ENCODE measurements at places on chromosomes 6 and 20.
A peak's percentile ranks its signal among the peaks of the same experiment; 100 is the strongest.

DNA sequence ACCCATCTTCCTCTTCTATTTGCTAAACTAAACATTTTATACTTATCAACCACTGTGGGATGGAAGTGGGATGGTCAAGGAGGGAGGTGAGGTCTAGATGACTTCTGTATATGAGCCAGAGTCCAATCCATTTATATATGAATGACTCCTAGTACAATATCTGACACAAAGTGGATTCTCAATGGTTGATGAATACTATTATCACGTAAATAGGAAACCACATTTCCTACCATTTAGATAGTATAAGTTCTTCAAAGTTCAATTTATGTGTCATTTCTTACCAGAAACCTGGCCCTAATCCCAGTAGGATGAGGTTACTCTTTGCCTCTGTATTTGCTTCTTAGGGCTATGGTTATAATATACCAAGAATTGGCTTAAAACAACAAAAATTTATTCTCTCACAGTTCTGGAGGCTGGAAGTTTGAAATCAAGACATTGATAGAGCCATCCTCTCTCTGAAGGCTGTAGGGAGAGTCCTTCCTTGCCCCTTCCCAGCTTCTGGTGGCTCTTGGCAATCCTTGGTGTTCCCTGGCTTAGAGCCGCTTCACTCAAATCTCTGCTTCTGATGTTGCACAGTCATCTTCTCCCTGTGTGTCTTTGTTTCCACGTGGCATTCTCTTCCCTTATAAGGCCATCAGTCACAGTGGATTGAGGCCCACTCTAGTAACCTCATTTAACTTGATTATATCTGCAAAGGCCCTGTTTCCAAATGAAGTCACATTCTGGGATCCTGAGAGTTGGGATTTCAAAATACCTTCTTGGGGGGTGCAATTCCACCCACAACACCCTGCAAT, 41.0 kb upstream of the RAB23 start:
- peak; percentile 60 for DNase-seq

DNA sequence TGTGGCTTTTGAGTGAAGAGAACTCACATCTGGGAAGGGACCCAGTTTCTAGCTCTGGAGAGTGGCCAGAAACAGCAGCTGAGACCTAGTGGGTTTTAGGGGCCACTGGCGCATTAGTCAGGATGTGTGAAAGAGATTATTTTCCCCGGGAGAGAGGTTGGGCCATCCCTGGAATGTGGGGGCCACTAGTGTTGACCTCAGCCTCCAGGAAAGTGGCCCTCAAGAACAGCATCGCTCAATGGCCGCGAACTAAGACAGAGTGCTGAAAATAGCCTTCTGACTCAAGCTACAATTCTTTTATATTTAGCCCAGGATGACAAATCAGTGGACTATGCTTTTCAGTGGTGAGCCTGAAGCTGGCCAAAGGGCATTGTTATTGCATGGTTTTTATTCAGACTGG, 210.4 kb upstream of the RNF24 start:
- peak; percentile 79 for DNase-seq

DNA sequence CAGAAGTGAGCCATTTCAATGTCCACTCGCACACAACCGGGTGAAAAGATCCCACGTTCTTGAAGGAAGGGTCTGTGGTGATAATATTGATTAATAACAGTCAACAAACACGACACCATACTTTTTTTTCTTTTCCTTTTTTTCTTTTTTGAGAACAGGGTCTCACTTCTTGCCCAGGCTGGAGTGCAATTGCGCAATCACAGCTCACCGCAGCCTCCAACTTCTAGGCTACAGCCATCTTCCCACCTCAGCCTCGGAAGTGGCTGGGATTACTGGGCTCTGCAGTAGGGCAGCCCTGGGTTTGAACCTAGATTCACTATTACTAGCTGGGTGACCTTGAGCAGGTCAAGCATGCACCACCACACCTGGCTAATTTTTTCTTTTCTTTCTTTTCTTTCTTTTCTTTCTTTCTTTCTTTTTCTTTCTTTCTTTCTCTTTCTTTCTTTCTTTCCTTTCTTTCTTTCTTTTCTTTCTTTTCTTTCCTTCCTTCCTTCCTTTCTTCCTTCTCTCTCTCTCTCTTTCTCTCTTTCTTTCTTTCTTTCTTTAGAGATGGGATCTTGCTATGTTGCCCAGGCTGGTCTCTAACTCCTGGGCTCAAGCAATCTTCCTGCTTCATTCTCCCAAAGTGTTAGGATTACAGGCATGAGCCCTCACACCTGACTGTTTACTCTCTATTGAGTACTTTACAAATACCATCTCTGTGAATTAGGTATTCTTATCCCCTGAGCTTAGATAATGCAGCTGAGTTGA, 123.9 kb downstream of the SNX5 start:
- DNase-seq, result no peak

GRCh38 chr6:52574709-52575501, 2.0 kb downstream of the TRAM2 start:
- DNase-seq, result no peak

- DNase-seq, result peak; percentile 9
Measured at GRCh38 chr6:93036835-93037234, 382.5 kb downstream of the EPHA7 start.

GRCh38 chr6:88933521-88933920, 29.9 kb downstream of the RNGTT start:
- no peak for DNase-seq

DNA sequence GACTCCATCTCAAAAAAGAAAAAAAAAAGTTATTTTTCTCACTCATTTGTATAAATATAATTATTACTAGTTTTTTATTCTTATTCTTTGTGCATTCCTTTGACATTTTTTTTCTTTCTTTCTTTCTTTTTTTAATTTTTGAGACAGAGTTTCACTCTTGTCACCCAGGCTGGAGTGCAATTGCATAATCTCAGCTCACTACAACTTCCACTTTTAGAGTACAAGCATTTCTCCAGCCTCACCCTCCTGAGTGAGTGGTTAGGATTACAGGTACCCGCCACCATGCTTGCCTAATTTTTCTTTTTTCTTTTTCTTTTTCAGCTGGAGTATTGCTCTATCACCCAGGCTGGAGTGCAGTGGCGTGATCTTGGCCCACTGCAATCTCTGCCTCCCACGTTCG, 51.4 kb upstream of the JARID2 start:
- no peak for DNase-seq

DNA sequence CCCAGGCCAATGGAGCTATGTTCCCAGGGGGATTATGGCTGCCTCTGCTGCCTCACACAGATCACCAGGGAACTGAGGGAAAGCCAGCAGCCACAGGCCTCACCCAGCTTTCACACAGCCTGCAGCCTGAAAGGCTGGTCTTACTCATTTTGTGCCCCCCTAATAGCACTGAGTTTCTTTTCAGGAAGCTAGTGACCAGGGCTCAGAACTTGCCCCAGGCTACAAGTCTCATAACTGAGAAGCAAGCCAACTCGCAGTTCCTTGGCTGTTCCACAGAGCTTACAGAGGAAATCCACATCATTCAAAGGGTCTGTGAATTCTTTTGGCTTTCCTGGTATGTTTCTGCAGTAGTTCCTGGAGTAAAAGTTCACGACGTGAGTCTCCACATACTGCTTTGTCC, 524.8 kb upstream of the GJE1 start:
- DNase-seq, result no peak

GRCh38 chr6:158835616-158836221, 16.6 kb upstream of the EZR start:
- DNase-seq, result no peak

DNA sequence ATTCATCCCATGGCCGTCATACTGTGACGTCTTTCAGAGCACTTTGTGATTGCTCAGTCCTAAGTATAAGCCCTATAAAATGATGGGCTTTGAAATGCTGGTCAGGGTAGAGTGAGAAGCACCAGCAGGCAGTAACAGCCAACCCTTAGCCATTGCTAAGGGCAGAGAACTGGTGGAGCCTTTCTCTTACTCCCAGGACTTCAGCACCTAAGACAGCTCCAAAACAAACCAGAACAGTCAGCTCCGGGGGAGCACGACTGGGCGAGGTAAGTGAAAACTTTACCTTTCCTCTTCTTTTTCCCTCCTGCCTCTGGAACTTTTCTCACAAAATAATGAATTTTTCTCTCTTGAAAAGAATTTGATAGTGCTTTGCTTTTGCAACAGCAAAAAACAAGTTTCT, at the start of gene VIP:
Gene VIP, plus strand, starts transcription at position 104 of the 400 bp plus-strand sequence. CDS start 1,381 bp downstream, outside the sequence.
- DNase-seq, result no peak

DNA sequence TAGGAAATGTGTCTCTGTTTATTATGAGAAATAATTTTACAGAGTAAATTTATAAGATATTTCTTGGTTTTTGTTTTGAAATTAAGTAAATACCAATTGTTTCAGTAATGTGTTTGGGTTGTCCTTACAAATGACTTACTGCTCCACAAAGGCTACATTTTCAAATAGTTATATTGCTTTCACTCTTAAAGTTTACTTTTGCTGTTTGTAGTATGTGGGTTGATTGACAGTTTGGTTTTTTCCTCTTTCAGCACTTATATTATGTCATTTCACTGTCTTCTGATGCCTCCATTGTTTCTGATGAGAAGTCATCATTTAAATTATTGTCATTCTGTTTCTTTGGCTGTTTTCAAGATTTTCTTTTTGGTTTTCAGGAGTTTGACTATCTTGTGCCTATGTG, 34.9 kb upstream of the SUMO4 start:
- no peak for DNase-seq

DNA sequence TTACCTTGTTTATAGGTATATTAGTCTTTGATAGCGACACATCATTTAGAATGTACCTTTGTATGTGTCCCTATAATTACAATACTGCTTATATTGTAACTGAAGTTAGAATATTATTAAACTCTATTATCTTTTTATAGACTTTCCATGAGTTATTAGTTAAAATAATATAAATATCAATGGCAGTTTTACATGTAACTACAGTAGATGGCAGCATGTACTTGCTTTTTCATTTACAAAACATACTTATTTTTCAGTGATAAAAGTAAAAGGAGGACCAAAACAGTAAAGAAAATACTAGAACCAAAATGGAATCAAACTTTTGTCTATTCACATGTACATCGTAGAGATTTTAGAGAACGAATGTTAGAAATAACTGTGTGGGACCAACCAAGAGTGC, 364.3 kb downstream of the RIMS1 start:
- DNase-seq, result no peak

GRCh38 chr6:169190144-169190584, 63.5 kb downstream of the THBS2 start:
- no peak for DNase-seq

GRCh38 chr20:46583411-46584214, 33.2 kb upstream of the OCSTAMP start:
- no peak for DNase-seq

DNA sequence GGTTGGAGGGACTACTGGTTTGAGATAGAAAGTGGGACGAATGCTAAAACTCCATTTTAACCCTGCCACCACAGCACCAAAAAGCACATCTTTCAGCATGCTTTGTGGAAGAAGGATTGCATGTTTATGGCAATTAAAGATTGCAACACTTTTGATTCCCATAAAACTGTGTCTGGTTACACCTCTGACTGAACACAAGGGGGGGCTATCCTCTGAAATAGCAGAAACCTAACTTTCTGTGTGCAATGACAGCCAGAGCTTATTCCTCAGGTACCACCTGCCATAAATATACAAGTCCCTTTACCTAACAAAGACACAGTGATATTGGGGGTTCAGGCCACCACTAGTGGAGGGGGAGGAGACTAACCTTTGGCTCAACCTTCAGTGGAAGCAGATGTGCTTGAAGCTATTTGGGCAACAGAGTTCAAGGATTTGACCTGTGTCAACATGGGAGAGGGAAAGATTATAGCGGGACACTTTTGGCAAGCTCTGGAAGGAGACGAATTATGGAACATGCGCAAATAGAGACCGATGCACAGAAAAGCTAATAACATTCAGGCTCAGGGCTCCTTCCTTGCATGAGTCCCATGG, 9.6 kb upstream of the PLG start:
- DNase-seq, result no peak

GRCh38 chr20:51348876-51349275, 193.6 kb downstream of the NFATC2 start:
- DNase-seq, result no peak

- DNase-seq, result no peak
Measured at GRCh38 chr20:61352346-61353260, 100.5 kb downstream of the CDH4 start.

DNA sequence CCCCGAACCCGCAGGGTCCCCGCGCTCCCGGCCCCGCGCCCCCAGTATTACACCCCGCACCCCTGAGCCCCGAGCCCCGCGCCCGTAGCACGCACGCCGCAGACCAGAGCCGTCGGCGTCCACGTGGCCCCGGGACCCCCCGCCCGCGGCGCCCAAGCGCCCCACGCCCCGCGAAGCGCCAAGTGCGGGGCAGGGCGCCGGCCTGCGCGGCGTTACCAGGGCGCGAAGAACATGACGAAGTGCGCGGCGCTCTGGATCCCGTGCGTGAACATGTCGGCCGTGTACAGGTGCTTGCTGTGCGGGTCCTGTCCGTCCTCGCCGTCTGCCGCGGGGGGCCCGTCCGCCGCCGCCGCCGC, 312 bp downstream of the TXNDC5 start:
- no peak for DNase-seq

- DNase-seq, result no peak
Measured at GRCh38 chr6:25222006-25222678, 57.0 kb upstream of the CARMIL1 start.

DNA sequence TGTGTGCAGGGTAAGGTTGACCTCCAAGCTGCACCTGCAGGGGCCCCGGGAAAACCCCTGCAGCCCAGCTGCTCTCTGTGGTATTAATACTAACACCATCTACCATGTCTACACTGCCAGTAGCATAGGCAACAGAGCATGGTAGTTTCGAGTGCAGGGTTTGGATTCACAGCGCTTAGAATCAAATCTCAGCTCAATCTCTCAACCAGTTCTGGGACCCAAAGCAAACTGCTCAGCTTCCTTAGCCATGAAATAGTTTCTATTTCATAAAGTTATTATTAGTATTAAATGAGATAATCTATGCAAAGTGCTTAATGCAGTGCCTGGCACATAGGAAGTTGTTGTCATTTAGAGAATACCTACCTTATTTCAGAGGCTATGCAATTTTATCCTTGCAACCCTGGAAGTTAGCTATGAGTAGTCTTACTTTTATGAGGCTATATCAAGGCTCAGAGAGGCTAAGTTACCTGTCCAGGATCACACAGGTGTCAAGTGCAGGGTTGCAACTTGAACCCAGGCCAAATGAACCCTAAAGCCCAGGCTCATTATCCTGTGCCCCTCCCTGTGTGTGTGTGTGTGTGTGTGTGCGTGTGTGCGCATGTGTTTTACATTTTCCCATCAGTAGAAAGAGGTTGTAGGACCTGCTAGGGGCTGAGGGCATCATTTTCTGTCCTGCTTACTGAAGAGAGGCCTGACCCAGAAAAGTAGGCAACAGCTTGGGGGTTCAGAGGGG, 27.6 kb upstream of the MRPS18A start:
- no peak for DNase-seq

- peak; percentile 55 for DNase-seq
Measured at GRCh38 chr20:34538671-34539123, 19.8 kb upstream of the MAP1LC3A start.
